Upper lobe of right lung (tissue), 1 donor: ENCODE measurements at places on chromosomes 4 and X.

DNA sequence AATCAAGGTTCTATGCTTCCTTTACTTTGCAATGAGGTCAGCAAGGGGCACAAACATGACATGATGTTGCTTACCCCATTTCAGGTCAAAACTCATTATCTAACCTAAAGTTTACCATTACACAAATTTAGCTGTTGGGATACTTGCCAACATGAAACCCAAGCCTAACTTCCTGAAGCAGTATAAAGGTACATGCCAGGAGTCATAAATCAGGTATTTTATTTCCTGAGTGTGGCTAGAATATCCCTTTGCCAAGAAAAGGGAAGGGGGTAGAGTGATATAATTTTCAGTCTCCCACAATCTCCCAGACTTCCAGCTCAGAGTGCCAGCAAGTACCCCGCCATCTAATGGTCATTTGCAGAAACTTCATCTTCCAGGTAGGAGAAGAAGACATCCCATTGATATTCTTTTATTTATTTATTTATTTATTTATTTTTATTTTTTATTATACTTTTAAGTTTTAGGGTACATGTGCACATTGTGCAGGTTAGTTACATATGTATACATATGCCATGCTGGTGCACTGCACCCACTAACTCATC, 136.6 kb downstream of the NEXMIF start:
- no peak for DNase-seq

DNA sequence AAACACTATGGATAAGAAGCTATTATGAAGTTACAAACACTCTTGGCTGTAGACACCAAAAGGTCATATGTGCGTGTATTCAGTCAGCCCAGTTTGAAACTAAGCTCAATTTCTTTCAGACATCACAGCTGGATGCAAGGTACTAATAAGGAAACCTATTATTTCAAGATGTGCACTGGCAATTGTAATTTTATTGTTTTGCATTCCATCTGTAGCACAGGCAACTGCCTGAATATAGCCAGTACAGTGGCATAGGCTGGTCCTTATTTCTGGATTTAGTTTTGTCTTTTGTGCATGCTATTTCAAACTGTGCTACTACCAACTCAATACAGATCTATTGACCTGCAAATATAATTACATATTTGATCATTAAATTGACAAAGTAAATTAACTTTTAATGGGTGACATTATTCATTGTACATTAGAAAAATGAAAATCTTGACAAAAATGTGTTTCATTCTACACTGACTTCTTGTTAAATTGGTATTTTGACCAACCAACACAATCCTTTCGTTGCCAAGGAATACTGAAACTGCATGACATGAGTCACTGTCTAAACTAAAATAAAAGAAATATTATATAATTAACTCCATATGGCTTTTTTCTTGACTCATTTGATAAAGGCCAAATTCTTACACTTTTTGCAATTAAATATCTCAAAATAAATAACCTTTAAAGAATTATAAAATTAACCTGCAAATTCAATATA, 594.3 kb upstream of the ADGRL3 start:
- no peak for DNase-seq

GRCh38 chr4:6230502-6230785, 30.1 kb upstream of the JAKMIP1 start:
- DNase-seq = no peak

GRCh38 chrX:7552760-7553159, 290.2 kb upstream of the VCX start:
- DNase-seq = no peak

DNA sequence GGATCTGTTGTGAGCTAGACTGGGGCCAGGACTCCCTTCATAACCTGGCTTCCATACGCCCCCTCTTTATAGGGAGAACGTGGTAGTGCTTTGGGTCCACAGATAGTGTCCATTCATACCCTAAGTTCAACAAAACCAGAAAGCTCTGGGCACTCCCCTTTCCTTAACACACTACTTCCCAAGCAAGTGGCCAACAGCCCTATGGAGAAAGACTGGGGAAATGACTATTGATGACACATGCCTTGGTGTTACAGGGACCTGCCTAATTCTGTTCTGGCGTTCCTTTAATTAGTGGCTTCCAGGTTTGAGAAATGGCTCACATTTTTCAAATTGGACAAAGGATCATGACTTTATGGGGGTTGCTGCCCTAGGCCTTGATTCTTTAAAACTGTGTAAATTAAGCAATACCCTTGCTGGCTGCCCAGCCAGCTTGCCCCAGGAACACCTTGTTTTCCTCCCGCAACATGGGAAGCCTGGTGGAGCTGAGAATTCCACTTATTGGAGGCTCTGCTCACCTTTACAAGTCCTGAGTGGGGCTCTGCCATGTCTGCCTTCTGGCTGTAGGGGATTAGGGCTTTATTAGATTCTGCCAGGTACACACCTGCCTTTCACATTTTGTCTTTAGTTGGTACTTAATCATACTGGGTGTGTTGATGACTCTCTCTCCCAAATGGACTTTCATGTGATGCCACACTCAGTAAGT, 61.1 kb downstream of the RGS12 start:
- no peak for DNase-seq

DNA sequence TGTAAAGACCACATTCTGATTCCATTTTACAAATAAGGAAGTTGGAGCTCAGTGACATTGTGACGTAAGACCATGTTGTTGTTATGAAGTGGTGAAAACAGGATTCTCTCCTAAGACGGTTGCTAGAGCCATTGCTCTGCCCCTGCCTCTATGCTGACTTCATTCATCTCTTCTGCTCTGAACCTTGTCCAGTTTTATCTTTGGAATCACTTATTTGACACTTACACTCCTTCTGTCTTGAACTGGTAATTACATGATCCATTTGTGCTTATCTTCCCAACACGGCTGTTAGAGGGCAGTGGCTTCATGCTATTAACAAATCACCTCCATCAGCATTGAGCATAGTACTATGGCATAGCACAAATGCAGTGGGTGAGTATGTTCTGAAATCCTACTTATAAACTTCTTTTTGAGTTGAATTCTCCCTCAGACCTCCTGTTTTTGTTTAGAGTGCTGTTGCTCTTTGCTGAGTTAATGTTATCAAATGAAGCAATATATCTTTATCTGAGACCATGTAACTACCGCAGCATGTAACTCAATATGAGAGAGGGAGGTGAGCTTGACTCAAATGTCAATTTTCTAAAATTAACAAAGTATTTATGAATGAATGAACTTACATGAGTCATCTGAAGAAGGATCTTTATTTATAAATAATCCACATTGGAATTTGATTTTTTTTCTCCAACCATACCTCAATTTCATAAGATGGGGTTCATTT, 177.8 kb downstream of the RASL11B start:
- DNase-seq = no peak
